Suppressor macrophage treated with lipopolysaccharide for 4 hours (primary cell): ENCODE measurements at places on chromosomes 7 and 10.
A peak's percentile ranks its signal among the peaks of the same experiment; 100 is the strongest.

- DNase-seq = peak; percentile 36
These were observed 657 bp downstream of the HACD1 start for GRCh38 chr10:17616403-17617030.

- no peak for DNase-seq
These were observed 83.6 kb upstream of the TMEM72 start for GRCh38 chr10:44827431-44828006.

DNA sequence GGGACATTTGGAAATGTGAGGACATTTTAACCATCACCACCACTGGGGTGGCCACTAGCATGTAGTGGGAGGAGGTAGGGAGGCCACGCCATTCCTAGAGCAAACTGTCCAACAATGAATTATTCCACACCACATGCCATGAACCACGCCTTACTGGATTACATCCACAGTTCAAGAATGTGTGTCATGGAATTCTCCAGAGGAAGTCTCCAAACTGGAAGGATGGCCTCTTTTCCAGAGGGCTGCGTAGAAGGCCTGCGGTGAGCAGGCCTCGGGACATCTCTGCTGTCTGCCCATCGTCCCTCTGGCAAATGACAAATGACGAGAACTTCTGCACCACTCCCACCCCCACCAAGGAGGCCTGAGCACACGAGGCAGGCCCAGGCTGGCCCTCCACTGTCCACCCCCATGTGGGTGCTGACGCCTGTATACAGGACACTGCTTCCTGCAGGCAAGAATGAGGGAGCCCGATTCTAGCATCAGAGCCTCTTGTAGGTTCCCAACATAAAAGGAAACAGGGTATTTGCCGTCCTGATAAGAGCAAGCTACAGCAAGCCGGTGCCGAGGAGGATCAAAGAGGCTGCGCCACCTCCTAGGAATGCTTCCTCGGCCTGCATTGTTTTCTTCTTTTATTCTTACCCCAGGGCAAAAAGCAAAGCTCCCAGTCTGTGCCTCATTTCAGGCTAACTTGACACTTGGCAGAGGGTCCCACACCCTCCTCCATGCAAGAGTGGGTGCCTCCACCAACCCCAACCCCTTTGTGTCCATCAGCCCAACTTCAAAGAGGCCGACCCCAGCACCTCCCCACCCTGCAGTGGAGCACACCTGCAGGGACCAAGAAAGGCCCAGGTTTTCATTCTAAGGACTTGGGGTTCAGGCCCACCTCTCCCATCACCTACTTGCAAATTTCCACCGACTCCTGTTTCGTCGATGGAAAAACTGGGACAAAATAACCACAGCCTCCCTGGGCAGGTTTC, 23.9 kb downstream of the TNS3 start:
- DNase-seq = no peak

GRCh38 chr7:107993891-107994291, 9.1 kb downstream of the LAMB1 start:
- DNase-seq = no peak

DNA sequence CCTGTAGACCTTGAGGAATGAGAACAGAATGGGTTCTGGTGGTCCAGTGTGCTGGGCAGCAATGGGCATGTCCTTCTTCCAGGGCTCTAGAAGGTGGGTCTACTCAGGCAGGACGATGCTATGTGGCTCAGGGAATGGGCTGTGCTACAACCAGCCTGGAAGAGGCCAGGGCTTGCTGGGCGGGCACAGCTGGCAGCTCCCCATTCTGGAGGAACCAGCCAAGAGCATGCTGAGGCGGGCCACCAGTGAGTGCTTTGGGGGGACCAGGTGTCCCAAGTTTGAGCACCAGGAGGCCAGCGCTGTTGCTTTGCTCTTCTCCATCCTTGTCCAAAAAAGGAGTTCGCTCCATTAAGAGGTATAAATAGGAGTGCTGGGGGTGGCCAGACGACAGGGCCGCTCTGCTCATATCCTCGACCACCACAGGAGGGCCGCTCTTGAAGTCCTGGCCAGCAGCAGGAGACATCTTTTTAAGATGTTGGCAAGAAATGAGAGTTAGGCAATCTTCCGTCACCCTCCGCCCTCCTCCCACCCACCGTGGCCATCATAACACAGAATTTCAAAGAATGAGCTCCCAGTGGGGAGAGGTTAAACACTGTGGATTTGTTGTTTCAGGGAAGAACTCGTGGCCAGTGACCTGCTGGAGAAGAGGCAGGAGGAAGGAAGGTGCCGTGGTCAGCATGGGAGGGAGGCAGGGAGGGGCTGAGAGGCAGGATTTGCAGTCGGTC, 141.3 kb downstream of the GRK5 start:
- no peak for DNase-seq

- DNase-seq = no peak
These were observed 1.1 kb downstream of the CCDC126 start for GRCh38 chr7:23598296-23598695.

- DNase-seq = no peak
These were observed 340.1 kb downstream of the NXPH1 start for GRCh38 chr7:8773518-8773917.

DNA sequence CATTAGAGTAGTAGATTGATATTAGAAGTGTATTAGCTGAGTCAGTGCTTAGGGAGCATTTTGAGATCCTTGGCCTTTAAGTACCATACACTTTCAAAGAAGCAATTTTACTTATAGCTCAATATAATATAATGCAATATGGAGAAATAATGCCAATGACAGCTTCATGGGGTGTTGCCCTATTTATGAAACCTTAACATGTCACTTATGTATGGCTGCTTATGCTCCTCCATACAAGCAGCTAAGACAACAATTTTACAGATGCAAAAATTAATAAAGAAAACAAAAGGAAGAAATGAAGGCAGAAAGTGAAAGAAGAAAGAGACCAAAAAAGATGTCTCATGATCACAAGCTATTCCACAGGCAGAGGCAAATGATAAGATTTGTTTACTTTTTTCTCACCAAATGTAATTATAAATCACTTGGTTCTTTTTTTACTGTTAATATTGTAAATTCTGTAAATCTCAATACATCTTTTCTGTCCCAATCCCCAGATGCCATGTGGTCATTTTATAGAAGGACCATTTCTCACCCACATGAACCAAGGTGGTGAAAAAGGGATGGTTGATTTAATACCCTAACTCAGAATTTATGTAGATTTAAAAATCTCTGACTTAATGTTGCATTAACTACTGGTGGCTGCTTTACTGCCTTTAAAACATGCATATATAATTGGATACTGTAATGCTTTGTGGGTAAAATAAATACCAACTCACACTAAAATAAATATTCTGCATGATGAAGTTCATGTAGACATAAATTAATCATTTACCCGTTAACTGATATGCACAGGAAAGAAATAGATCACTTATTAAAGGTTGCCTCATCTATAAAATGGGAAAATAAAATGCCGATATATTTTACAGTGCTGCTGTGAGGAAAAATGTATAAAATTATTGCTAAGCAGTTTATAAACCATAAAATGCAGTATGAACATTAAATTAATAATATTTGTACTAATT, 33.5 kb upstream of the RHOBTB1 start:
- peak; percentile 21 for DNase-seq

- no peak for DNase-seq
These were observed 757 bp upstream of the GRID1 start for GRCh38 chr10:86367152-86367951.

GRCh38 chr7:26105236-26105635, 46.8 kb upstream of the NFE2L3 start:
- DNase-seq = peak; percentile 41

DNA sequence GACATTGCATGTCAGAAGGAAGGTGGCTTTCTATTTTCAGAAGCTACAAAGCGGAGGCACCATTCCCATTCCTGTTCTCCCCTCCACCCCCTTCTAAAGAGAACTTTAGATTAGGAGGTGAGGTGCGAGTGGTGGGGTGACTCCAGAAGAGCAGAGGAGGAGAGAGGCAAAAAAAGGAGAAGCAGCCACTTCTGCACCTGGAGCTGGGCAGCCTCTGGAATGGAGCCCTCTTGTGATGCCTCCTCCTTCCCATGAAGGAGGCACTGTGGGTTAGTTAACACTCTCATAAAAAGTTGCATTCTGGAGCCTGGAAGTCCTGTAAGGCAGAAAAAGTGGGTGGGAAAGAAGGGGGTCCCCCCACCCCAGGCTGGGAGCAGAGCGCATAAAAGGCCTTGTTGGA, 4.8 kb downstream of the PTF1A start:
- no peak for DNase-seq

- peak; percentile 31 for DNase-seq
These were observed 401.0 kb upstream of the NRP1 start for GRCh38 chr10:33735464-33735923.

DNA sequence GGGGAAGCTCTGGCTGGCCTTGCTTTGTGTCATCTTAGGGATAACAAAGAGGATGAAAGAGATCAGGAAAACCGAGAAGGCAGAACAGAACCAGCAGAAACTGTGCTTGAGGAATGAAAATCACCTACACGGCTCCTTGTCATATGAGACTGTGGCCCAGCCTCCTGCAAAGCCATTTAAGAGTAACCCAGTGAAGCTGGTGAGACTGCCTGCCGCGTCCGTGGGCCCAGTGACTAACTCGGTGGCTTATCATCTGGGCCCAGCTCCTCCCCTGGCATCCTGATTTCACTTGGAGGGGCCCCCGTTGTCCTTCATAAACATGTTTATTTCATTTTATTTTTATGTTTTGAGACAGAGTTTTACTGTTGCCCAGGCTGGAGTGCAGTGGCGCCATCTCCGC, 30.7 kb downstream of the HTRA1 start:
- DNase-seq = no peak
